ENCODE measurements at places on chromosomes 13 and 19.

- DNase-seq: no peak
These were observed 25.3 kb downstream of the CLEC4M start for GRCh38 chr19:7788178-7788932.

GRCh38 chr13:28613562-28613961, 45.4 kb upstream of the POMP start:
- no peak for DNase-seq

DNA sequence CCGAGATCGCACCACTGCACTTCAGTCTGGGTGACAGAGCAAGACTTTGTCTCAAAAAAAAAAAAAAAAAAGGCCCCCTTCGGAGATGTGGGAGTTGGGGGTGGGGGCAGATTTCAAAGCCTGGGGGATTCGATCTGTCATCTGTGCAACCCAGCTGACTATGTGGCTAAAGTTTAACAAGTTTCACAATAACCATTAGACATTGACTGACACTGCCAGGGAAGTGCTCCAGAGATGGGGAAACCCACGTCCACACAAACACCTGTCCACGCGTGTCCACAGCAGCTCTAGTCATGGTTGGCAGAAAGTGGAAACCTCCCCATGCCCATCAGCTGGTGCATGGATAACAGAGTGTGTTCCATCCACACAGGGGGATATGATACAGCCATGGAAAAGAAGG, 37.6 kb upstream of the HOMER3 start:
- no peak for DNase-seq

DNA sequence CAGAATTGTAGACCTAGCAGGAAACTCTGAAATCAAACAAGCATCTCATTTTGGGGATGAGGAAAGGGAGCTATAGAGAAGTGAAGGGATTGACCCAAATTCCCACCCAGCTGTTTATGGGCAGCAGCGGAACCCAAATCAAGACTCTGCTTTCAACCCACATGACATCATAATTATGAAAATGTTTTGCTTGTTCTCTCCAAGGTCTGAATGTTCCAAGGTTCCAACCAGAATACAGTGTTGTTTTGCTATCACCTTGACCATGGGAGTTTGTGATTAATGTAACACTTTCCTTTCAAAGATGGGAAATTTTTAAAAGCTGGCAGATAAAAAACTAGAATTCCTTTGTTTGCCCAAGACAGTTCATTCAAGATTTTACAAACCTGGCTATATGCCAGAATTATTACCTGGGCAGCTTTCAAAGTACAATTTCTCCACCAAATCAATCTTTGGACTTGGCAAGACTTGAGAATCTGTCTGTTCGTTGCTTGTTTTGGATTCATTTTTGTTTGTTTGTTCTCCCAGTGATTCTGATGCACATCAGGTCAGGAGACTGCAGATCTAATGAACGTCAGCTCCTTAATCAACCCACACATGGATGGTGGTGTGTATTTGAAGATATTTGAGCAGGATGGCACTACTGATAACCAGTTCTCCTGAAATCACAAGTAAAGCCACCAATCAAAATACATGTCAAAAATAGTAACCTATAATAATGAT, 322.7 kb downstream of the FOXO1 start:
- DNase-seq: no peak

GRCh38 chr13:93279982-93280381, 53.4 kb downstream of the GPC6 start:
- no peak for DNase-seq

- DNase-seq: no peak
These were observed 5.9 kb downstream of the SBK2 start for GRCh38 chr19:55530996-55531395.

DNA sequence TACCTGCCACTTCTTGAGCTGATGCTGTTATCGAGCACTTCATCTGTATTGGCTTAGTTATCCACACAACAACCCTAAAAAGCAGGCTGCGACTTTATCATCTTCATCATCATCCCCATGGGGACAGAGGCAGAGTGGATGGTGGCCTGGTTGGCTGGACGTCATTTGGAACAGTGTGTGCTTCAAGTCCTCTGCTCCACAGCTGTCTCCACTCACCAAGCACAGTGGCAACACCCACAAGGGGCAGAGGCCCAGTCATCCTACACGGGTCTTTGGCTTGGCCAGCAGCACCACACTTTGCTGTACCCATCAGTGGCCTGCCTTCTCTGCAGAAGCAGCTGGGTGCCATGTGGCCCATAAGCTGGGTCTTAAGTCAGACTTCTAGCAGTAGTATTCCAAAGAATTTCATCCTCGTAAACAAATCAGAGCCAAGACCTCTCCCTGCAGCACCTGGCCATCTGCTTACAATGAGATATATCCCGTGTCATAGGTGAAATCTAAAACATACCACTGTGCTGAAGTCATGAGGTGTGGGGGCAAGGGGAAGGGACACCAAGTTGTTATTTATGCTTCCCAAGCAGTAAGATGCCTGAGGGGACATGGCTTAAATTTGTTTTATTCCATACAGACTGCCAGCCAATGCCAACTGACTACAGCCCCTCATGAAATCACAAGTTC, 47.9 kb upstream of the EPHX3 start:
- DNase-seq: peak; percentile 96

DNA sequence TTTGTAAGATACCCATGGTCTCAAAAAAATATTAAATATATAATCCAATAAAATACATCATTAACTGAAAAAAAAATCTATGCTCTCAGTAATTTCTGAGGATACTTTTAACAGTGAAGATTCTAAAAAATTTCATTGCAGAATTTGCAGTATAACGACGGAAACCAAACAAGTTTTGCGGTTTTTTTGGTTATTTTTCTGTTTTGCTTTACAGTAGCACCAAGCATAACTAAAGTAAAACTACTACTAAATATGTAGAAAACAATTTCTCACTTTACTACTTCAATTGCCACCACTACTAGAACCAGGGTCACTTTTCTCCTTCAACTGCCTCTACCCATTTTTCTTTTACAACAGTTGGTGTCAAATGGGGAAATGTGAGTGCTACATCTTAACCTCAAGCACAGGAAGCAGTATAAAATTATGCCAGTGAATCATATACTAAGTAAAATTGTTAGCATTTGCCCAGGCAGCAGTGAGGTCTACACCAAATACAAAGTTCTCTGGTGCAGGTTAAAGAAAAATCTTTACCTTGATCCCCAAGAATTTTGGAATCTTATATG, 24.1 kb downstream of the MICU2 start:
- DNase-seq: no peak

GRCh38 chr19:17676295-17676694, 11.9 kb downstream of the UNC13A start:
- no peak for DNase-seq

DNA sequence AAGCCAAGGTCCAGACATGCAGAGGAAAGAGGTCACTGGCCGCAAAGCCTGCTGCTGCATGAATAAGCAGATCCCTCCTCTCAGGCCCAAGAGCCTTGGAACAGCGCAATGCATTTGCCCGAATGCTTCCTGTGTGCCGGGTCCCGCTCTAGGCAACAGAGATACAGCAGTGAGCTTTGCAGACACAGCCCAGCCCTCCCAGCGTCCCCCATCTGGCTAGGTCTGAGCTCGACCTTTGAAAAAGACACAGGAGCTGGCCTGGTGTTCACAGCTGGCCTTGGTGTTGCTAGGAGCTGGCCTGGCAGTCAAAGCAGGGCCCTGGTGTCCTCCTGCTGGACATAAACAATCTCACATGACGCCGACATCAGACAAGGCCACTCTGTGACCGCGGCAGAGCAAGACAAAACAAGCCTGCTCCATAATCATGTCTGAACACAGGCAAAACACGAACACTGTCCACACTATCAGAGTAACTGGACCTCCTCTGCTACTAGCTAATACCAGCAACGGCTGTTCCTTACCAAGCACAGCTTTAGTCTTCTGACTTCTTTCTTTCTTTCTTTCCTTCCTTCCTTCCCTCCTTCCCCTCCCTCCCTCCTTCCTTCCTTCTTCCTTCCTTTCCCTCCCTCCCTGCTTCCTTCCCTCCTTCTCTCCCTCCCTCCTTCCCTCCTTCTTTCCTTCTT, 5.7 kb upstream of the PEX11G start:
- no peak for DNase-seq

- peak; percentile 34 for DNase-seq
These were observed 69.4 kb downstream of the PSPC1 start for GRCh38 chr13:19713186-19713965.

DNA sequence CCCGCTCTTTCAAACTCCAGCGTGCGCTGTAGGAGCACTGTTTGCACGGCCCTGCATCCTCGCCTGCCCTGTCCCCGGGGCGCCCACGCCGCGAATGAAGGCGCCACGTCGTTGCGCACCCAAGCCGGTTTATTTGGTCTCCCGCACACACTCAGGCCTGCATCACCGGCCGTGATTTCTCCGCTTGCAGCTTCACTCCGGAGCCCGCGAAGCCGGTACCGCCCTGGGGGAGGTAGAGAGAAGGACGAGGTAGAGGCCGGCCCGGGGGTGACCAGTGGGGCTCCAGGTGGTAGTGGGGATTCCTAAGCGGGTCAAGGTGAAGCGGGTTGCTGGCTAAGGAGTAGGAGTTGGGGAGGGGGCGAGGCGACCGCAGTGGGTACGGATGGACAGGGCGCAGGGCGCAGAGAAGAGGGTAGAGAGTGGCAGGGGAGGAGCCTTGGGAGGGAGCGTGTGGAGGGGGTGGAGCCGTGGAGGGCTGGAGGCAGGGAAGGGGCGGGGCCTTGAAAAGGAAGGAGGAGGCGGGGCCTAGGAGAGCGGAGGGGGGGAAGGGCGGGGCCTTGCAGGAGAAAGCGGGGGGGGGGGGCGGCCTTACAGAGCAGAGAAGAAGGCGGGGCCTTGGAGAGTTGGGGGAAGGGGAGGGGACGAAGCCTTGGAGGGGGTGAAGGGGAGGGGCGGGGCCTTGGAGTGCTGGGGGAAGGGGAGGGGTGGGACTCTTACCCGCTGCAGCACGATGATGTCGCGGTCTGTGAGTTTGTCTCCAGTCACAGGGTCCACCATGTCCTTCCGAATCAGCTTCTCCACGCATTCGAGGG, 24.6 kb downstream of the NOSIP start:
- DNase-seq: no peak

DNA sequence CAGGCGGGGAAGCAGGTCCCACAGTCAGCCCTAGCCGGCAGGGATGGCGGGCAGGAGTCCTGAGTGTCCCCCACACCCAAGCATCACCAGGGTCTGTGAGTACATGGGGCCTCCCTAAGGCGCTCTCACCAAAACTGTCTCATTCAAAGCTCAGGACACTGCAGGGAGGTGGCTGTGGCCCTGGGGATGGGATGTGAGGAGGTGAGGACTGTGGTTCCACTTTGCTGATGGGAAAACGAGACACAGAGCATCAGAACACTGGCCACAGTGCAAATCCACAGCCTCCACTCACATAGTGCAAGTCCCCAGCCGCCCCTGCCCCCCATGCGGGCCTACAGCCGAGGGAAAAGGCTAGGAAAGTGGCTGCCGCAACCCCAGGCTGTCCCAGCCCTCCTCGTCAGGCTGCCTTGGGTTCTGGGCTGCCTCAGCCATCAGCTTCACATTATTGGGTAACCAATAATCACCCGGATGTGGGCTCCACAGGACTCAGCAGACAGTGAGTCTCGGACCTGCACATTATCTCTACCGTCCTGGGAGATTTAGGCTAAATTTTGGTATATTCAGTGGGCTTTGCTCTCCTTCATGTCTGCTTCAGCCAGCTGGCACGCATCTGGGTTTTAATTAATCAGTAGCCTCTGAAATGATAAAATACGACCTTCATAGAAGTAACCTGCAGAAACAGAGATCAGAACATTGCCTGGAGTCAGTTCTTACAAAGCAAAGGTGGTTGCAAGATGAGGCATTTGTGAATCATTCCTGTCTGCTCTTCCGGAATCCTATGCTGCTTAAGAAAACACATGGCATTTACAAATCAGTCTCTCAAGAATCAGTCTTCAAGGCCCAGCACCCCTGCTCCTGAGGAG, 77.0 kb downstream of the SOX1 start:
- no peak for DNase-seq

All from trophoblast cell (in vitro differentiated cells and primary cell).